ENCODE measurements at places on chromosomes 2 and 18. TPM values are rescaled to one million over a fixed set of nuclear protein-coding genes. Genes with fewer than 3 reads are reported as not detected.

The AGXT gene
- 0.18 TPM for total RNA-seq

The HOXD13 gene
- not detected for total RNA-seq

The GCG gene
- 0.29 TPM for total RNA-seq

The CD8A gene
- total RNA-seq = 0.07 TPM

DNA sequence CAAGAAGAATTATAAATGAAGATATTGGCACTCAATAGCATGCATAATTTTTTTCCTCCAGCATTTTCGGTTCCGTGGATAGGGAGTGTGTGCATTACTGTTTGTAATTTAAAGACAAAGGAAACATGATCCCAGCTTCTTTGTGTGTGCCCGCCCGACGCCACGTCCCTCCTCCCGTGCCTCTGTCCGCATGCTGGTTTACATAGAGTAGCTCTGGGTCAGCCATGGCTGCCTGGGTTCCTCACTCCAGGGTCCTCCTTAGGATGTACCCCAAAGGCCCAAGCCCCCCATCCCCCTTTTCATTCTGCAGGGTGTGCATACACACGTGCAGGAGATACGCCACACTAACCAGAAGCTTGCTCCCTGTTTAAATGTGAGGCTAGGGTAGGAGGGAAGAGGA is 214.7 kb downstream of the KLHL29 start:
- DNase-seq = no peak

DNA sequence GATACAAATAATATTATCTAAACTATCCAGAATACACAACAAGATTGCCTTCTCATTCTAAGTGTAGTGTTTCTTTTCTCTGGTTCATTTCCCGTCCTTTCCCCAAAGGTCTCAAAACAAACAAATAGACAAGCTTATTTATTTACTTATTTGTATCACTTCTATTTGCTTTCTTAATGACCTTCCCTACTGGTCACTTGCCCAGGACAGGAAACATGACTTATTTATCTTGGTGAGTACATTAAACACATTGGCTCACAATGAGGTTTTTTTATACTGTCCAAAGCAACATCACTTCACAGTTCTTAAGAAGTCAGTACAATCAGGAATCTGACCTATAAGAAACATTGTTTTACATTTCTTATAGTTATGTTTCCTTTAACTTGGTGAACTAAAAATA is 123.3 kb upstream of the KYNU start:
- no peak for DNase-seq

DNA sequence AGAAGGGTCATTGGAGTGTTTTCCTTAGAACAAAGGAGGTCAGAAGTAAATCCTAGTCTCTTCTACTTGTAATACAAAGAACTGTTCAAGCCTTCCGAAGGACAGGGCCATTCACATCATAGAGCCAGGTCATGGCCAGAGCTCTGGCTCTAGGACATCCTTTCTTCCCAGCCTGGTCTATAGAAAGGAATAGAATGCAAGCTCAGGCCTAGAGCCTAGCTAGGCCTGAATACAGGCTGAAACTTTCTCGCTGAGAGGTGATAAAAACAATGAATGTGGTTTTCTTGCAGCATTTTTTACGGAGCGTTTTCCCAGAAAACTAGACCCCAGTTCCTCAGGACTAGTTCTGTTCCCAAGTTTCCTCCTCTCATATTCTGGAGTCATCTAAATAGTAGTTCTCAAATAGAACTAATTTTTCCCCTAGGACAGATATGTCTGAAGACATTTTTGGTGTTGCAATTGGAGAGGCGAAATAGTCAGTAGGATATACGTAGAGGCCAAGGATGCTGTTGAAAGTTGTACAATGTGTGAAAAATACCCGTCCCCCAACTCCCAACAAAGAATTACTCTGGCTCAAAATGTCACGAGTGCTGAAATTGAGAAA is 6.8 kb downstream of the UGT1A6 start:
- no peak for DNase-seq

DNA sequence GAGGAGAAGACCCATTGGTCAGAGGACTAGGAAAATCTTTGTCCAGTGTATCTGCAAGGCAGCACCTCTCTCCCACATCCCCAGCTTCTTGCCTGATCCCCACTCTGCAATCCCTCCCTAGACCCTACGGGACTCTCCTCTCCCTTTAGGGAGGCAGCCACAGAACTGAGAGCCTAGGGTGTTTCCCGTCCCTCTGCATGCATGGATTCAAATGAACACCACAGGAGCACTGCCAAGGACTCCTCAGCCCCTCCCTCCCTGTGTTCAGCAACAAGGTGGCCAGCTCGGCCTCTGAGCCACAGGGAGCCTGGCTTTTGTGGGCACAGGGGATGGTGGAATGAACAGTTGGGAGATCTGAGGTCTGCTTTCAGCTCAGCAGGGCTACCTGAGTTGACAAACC is 117.1 kb downstream of the TXNL1 start:
- no peak for DNase-seq

DNA sequence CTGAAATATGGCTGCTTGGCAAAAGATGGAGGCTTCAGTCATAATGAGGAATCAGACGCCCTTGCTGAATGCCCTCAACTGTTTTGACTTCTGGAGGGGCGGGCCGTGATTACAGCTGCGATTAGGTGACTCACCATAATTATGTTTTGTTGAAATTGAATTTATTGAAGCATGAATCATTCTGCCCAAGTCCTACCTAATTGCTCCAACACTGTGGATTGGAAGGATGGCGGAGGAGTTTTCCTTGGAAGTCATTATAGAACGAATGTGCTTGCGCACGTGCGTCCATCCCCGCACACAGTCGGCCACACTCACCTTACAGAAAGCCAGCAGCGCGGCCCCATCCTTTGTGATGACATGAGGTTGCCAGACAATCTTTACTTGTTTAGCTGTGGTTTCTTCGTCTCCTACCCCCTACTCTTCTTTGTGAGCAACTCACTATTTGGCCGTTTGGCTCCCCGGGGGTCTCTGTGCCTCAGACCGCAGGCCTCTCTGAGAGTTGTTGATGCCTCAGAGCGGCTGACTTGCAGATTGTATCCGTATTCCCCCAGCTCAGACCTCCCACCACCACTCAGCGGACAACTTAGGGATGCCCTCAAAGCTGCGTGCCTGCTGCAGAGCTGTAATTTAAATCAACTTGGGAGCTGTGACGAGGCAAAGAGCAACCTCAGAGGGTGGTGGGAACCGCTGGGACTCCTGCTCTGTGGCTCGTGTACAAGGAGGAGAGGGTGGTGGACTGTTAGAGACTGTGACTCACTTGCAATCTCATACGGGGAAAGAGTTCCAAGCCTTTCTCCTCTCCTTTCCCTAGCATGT is 513.4 kb downstream of the TNS1 start:
- no peak for DNase-seq

- no peak for DNase-seq
Observed at GRCh38 chr2:152657043-152657442, 60.2 kb downstream of the PRPF40A start.

DNA sequence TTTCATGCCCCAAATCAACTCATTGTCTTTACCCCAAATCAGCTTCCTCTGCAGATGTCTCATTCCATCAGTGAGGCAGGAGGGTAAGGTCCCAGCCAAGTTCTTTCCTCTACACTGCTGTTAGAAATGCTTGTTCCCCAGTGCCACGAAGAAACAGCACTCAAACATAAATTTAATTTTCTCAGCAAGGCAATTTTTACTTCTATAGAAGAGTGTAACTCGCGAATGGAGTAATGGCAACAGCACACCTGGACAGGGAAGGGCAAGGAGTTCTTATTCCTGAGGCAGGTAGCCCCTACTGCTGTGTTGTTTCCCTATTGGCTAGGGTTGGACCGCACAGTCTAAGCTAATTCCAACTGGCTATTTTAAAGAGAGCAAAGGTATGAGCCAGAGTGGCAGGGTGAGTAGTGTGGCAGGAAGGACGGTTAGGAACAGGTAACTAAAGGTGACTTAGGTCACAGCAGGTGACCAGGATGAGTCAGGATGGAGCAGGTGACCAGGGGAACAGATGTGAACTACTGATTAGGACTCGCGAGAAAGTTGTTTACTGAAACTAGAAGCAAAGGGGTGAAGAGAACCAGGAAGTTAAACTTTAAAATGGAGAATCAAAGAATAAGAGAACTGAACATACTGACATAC is 12.0 kb upstream of the CEP68 start:
- DNase-seq = no peak

Data from K562 (cell line).